ENCODE measurements at places on chromosomes 2 and 18.

DNA sequence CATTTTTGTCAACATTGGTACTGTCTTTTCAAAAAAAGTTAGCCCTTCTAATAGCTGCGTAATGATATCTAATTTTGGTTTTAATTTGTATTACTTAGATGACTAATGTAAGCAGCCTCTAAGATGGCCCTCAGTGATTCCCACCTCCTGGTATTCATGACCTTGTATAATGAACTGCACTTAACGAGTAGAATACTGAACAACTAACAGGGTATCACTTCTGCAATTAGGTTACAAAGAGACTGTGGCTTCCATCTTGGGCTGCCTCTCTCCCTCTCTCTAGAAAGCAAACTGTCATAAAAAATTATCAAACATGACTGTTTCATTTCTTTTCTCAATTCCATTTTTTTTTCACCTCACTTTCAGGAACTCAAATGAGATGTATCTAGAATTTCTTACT, 120.9 kb downstream of the RNF152 start:
- no peak for DNase-seq

DNA sequence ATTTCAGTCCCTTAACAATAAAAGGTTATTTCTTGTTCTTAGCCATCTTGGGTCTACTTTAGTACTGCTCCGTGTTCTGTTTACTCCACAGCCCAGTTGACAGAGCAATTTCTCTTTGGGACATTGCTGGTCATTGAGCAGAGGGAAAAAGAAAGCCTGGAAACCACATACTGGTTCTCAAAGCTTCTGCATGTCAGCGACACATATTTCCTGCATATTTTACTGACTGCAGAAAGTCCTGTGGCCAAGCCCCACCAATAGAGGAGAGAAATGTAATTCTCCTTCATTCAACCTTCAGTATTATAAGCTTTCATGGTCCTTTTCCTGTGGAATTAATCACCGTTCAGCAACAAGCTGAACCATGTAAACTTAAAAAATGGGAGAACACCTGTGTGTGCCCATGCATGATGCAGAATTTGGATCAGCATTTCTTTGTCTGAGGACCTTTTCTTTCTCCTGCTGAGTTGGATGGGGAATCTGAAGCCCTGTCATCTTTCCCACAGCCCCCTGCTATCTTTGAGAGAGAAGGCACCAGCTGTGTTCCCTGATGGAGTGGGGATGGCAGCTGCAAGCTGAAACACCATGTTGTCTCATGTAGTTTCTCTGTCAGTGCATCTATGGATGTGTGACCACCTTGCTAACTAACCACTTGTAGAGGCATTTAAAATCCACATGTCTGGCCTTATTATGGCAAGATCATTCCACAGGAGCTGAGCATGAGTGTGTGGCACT, 431.6 kb downstream of the MEIS1 start:
- DNase-seq, result no peak

GRCh38 chr18:2982022-2982421, 30.9 kb downstream of the LPIN2 start:
- no peak for DNase-seq

DNA sequence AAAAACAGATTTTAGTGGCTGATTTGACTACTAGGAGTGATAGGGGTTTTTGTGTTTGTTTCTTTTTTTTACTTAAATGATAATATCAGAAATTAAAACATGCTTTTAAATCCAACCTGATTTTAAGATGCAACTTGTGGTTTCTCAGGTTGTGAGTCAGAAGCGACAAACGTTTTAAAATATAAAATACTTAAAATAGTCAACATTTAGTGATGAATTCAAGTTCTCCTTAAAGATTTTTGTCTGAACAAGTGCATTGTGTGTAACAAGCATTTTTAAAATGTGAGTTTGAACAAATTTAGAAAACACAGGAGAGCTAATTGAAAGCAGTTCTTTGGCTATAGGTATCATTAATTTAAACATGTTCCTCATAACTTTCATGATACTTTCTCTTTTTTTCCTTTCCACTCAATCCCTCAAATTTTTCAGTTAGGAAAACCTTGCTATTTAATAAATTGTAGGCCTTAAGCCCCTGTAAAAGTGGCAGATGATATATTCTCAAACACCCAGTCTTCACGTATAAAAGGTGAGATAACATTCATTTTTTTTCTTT, 3.6 kb downstream of the TBR1 start:
- DNase-seq, result no peak

DNA sequence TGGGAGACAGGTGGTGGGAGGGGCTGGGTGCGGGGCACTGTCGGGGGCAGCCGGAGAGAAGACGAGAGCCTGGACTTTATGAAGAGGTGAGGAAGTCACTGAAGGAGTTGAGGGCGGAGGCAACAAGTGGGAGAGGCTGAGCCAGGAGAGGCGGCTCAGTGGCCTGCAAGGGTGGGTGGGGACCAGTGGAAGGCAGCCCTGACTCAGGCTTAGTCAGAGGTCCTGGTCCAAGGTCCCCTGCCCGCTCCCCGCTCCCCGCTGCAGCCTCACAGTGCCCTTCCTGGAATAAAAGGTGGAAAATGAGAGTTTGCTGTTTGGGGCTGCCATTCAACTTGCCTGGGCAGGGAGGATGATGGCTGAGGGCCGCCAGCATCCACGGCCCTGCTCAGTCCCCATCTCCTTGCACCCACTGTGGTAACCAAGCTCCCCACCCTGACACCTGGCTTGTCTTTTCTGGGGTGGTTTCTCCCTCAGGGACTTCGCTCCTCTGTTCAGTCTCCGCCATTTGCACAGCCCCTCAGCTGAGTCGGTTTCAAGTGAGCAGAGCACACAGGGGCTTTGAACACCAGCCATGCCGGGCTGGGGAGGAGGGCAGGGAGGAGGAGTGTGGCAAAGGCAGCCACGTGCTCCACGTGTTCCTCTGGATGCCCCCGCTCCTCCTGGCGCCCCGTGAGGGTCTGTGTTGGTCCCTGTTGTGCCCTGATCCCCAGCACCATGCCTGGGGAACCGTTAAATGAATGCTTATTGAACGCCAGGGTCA, 13.7 kb upstream of the RALB start:
- no peak for DNase-seq

- no peak for DNase-seq
These were observed 6.0 kb downstream of the EN1 start for GRCh38 chr2:118841450-118841827.

Data from activated CD4-positive, alpha-beta T cell treated with anti-CD3 and anti-CD28 coated beads, Interleukin-2, amount 50 U/mL, for 24 hours (primary cell).